ENCODE measurements at places on chromosomes 13 and 19. TPM values are rescaled to one million over a fixed set of nuclear protein-coding genes. Genes with fewer than 3 reads are reported as not detected.
A peak's percentile ranks its signal among the peaks of the same experiment; 100 is the strongest.

RXFP2 gene
- not detected for total RNA-seq

EGLN2 gene
- 142 TPM for total RNA-seq

BICRA gene
- 55.5 TPM for total RNA-seq

ZNF587 gene
- total RNA-seq, result 65.0 TPM

FREM2 gene
- 0.54 TPM for total RNA-seq

SLC6A16 gene
- 6.6 TPM for total RNA-seq

CYP4F11 gene
- not detected for total RNA-seq

ZNF582 gene
- total RNA-seq, result 7.5 TPM

ZC3H13 gene
- total RNA-seq, result 72.3 TPM

- DNase-seq, result no peak
These were observed 20.7 kb upstream of the ZNF507 start for GRCh38 chr19:32324631-32325285.

DNA sequence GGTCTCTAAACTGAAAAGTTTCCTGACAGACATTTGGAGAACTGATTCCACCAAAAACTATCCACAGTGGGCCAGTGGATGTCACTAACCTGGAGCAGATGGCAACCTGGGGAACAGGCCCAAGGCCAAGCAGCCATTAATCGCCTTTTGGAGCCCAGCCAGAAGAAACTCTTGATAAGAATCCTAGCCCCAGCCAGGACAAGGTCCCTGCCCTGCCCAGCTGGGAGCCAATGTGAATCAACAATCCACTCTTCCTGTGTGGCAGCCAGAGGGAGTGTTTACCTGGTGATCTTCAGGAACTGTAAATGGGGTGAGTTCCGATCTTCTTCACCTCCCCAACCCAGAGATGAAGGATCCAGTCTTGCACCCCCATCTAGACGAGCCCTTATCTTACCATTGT lies 14.5 kb upstream of the IGSF23 start:
- DNase-seq, result no peak

- no peak for DNase-seq
These were observed 27.5 kb upstream of the UBE2L5 start for GRCh38 chr13:30394751-30395191.

DNA sequence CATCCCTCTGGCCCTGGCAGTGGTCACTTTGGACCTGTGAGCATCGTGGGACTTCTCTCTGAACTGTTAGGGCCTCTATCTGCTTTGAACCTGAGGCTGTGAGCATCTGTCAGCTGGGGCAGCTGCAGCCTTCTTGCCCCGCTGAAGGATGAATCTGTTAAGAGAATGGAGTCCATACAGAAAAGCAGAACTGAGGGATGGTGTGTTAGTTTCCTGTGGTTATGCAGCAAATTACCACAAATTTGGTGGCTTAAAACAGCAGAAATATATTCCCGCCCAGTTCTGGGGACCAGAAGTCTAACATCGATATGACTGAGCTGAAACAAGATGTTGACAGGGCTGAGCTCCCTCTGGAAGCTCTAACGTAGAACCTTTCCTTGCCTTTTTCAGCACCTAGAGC lies 1.6 kb upstream of the ZNF497 start:
- no peak for DNase-seq

GRCh38 chr19:42204664-42205063 lies 12.8 kb downstream of the DEDD2 start:
- no peak for DNase-seq

- no peak for DNase-seq
These were observed 7.8 kb upstream of the CACNG6 start for GRCh38 chr19:53983457-53984289.

- DNase-seq, result no peak
These were observed 816.8 kb upstream of the PCDH9 start for GRCh38 chr13:68046903-68047302.

- peak; percentile 26 for DNase-seq
These were observed 1.3 kb downstream of the HCST start for GRCh38 chr19:35903550-35904179.

DNA sequence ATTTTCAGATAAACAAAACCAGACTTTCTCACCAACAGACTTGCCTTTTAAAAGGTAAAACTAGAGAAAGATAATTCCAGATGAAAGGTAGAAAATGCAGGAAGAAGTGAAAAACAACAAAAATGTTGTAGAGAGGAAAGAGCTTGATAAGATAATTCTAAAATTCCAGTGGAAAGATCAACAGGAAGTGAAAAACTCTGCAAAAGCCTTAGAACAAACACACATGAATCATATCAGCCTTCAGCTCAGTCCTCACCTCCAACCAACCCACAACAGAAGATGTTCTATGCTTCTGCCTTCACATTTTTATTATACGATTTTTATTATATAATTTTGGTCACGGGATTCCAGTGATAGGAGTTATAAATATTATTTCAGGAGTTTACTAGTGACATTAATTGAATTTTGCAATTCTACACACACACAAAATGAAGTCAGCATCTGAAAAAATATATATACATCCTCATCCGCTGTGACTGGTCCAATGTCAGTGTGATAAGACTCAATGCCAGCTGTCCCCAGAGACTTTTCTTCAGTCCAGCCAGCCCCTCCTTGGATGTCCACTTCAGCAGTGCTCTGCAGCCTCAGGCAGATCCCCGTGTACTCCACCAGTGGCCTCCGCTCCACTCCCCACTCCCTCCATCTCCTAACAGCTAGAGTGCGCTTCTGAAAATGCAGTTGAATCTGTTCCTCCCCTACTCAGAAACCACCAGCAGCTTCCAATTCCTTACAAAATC lies 57.9 kb downstream of the GADD45B start:
- DNase-seq, result no peak

- no peak for DNase-seq
These were observed 5.5 kb downstream of the LRP3 start for GRCh38 chr19:33199441-33200265.

GRCh38 chr13:38262211-38262610 lies 87.4 kb upstream of the UFM1 start:
- no peak for DNase-seq

GRCh38 chr19:46731584-46731983 lies 14.3 kb upstream of the FKRP start:
- DNase-seq, result no peak

- no peak for DNase-seq
These were observed 204.2 kb upstream of the ARGLU1 start for GRCh38 chr13:106772006-106772601.

GRCh38 chr19:3979289-3979673 lies 6.0 kb downstream of the EEF2 start:
- DNase-seq, result no peak

DNA sequence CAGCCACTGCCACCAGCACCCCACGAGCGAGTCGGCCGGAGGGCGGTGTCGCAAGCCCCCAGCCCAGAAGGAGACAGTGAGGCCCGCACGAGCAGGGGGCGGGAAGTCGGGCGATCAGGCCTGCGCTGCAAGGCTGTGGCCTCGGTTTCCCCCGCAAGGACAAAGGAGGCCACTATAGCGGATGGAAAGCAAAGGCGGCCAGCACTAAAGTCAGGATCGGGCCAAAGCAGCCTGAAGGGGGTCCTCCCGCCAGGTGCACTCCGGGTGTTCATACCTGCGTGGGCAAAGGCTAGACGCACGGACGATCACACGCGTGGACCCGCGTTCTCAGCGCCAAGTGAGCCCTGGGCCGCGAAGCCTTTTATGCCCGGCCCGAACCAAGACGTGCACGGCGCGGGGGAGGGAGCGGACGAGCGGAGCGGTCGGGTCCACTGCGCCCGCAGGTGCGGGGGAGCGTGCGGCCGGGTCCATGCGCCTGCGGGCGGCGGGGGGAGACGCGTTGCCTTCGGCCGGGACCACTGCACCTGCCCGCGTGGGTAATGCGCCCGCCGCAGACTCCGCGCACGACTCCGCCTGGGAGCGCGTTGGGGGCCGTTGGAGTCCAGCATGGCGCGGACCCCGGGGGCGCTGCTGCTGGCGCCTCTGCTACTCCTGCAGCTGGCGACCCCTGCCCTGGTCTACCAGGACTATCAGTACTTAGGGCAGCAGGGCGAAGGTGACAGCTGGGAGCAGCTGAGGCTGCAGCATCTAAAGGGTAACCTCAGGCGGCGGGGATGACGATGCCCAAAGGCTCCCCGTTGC lies at the start of the genes PRDX2 and THSD8:
Gene PRDX2, minus strand, starts transcription at position 335 of the 801 bp plus-strand sequence. CDS start 539 bp downstream, outside the sequence.
Gene THSD8, plus strand, starts transcription at position 604 of the 801 bp plus-strand sequence. Its CDS starts 3 bp downstream, at position 607.
- DNase-seq, result peak; percentile 88

DNA sequence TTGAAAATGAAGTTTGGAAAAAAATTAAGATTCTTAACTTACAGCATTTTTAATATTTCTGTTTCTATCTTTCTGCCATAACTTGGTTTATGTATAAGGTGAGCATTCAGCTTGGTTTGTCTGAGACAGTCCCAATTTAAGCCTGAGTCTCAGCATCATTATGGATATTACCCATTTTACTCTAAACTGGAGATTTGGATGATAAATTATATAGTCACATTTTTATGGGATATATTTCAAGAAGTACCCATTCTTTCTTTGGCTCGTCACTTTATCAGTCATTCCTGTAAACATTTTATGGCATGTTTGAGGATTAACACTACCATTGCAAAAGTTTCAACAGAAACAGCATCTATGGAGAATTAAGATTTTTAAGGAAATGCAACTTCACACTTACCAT lies 1129.0 kb upstream of the PCDH9 start:
- DNase-seq, result no peak

- DNase-seq, result no peak
These were observed 1.1 kb downstream of the PIP5K1C start for GRCh38 chr19:3698974-3699740.

- DNase-seq, result no peak
These were observed 291.1 kb downstream of the LMO7 start for GRCh38 chr13:75927183-75927669.

DNA sequence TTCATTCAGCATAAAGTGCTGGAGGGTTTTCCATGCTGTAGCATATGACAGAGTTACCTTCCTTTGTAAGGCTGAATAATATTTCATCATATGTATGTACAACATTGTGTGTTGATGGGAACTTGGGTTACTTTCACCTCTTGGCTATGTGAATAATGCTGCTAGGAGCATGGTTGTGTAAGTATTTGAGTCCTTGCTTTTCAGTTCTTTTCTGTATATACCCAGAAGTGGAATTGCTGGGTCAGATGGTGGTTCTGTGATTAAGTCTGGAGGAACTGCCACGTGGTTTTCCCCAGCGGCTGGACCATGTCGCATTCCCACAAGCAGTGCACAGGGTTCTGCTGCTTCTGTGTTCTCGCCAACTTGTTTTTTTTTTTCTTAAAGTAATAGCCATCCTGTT lies 101.2 kb upstream of the TEX29 start:
- DNase-seq, result no peak

DNA sequence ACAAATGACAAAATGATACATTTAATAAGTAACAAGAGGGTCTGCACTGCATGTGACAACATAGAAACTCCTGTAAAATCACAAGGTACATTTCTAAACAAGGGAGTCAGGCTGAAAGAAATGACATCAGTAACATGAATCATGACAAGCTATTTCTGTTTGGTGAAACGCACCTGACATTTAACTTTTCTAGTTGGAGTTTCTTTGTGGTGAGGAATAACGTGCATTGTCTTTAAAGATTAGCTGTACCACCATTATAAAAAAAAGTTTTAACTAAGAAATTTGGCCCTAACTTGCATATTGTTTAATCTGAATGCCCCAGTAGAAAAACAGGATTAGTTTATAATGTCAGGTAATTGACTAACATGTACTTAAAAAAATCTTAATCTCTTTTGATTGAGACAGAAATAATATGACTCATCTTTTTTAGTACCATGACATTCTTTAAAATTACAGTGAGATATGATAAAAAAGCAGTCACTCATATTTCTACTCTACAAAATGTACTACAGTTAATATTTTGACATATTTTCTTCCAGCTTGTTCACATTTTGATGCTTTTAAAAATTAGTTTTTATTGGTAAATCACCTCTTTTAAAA lies 418.2 kb downstream of the KLF12 start:
- no peak for DNase-seq

DNA sequence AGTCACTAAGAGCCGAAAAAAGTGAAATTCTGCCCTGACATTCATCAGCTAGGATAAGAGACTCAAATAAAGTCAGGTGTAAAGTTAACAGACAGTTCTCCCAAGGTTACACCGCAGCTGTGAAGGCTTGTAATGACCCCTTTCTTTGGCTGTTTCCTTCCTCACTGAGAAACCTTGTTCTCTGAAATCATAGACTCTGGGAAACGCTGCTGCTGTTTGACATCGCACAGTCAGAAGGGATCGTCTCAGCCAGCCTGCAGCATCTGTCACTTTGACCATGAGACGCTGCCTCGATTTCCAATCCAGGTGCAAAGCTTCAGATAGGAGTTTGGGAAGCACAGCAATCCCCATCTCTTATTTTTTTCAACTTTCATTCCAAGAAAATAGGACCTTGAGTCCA lies 678 bp downstream of the BCAT2 start:
- no peak for DNase-seq

DNA sequence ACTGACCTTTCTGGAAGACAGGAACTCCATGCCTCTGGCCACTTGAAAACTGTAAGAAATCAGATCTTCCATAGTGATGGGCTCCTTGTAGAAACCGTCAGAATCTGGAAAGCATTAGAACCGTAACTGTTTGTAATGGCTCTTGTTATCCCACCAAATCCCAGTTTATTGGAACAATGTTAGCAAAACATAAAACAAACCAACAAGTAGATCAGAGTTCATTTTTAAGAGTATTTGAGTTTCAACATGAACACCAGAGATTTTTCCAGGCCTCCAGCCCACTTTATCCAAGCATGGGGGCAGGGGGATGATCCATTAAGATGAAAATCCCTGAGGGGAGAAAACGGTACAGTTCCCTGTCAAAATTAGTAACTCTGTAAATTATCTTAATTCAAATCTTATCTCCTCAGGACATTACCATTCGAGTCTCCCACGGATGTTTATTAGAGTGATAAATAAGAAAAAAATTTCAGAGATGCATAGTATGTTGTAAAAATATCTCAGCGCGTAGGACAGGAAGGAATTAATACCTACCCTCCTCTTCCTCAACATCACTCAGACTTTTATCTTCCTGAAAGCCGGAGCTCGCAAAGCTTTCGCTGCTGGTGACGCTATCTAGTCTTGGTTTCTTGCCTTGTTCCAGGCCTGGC lies 172.5 kb downstream of the FLT1 start:
- DNase-seq, result no peak

DNA sequence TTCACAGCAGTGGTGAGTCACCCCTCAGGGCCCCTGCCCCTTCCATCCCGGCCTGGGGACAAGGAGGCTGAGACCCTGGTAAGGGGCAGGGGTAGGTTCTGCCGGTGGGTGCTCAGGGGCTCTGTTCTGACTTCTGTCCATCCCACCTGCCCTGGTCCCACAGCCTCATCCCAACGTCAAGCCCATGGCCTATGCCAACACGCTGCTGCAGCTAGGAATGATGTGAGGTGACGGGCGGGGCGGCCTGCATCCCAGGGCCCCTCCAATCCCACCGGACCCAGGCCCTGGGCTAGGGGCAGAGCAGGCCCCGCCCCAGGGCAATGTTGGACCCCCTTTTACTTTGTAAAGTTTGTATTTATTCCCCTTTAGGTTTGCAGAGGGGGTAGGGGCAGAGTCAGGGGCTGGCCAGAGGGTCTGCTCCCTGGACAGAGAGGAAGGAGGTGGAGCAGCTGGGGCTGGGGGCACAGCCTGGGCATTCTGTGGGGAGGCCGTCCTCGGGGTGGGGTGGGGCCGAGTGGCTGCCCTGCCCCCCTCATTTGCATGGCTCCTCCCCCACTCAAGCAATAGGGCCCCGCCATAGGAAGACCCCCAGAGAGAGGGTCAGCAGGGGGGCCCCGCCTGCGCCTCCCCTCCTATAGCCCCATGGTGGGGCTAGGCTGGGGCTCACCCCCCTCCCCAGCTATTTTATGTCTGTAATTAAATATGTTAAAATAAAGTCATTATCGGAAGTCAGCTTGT lies 23.1 kb downstream of the CCDC8 start:
- DNase-seq, result no peak
